Fibroblast of skin of left biceps (primary cell): ENCODE measurements at places on chromosomes 3 and 15.

DNA sequence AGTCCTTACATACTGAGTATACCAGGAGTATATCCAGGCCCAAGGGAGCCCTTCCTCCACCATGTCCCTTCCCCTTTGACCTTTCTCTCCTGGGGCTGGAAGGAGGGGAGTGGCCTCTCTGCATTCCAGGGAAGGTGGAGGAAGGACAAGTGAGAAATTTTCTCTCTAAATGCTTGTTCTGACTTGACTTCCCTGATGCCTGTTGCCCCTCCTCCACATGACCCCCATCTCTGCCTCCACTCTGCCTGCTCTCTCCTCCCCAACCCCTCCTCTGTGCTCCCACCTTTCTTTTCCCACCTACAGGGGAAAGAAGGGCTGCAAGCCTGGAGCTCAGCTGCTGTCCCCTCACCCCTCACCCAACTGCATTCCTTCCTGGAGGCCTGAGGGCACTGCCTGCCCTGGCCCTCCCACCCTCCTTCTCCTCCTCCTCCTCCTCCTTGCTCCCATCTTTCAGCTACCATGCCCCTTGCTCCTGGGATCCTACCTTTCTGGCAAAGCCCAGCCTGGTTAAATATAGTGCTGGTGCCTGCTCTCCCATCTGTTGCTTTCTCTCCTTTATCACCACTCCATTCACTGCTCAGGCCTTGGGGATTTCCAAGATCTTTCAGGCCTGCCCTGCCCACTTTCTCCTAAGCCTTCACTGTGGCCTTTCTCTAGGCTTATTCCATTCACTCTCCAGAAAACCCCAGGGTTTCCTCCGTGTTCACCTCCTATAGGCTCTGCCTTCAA lies 8.5 kb upstream of the DAG1 start:
- DNase-seq = no peak

DNA sequence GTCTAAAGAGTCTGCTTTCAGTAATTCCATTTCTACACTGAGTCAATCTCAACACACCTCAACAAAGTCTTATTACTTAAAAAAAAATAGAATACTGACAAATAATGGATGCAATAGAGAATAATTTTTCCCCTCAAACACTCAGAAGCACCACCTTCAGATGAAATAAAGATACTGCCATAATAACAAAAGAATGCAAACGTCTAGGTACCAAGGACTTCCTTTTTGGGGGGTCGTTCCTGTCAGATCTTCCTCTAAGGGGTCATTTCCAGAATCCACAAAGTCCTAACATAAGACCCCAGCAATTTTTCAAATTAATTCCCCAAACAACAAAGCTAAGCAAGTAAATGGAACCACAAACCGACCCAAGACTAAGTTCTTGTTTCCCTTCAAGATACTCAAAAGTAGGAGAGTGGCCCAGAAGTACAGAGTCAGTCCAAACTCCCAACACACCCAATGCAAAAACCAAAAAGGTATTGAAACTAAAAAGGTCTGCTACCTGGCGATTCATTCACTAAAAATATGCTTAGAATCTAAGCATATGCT lies 1.3 kb downstream of the RYK start:
- DNase-seq = no peak

DNA sequence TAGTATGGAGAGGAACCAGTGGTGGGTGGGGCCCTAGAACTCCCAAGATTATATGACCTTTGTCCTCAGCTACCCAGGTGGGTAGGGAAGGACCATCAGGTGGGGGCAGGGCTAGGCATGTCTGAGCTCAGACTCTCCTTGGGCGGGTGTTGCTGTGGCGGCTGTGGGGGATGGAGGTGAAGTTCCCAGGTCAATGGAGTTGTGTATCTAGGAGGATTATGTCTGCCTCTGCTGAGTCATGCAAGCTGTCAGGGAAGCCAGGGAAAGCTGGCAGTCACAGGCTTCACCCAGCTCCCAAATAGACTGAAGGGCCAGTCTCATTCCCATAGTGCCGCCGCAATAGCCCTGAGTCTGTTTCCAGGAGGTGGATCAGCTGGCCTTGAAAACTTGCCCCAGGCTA lies 139.7 kb upstream of the CFAP20DC start:
- DNase-seq = no peak

GRCh38 chr3:159249472-159250174 lies 447.8 kb downstream of the MFSD1 start:
- DNase-seq = no peak

DNA sequence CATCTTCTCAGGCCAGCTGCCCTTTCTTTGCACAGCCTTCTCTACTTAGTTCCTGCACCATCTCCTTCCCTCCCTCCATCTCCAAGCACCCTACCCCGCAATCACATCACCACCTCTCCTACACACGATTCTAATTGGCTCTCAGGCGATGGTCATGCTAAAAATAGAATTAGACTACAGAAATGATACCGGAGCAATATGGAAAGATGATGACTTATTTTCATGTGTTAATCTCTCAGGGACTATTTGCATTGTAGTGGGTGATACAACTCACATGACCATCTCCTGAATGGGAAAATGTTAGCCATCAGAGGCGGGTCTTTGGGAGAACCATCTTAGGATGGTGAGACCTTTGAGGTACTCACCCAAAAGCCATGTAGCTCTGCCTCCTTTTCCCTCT lies 54.7 kb upstream of the PPARG start:
- no peak for DNase-seq
